ENCODE measurements at places on chromosomes 4 and X.

DNA sequence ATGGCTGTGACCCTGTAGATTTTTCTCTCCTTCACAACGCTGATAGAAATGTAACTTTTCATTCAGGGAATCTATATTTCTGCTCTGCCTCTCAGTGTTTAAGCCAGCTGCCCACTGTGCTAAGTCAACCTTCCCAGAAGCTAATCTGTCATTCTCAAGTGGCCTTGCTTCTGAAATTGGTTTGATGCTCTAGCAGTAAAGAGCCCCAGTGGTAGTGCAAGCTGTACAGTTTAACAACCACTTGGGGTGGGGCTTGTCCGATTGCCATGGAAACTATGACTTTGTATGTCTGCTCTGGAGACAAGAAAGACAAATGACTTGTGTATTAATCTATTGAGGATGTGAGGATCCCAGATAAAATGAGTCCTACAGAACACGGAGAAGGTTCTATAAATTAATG lies 620.9 kb upstream of the GALNT7 start:
- DNase-seq = no peak

DNA sequence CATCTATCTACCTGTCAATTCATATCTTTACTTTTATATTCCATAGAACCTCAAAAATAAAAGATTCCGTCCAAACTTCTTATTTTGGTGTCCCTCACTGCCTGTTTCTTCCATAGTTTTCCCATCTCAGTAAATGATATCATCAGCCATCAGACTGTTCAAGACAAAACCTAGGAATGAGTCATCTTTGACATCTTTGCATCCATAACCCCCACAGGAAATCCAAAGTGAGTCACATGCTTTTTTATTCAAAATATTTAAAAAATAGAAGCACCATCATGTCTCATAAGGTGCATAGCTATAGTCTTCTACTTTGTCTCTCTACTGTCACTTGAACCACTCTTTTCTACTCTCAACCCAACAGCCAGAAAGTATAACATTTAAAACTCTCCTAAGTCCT lies 29.9 kb upstream of the CXXC4 start:
- DNase-seq = no peak

GRCh38 chrX:68693481-68694434 lies 46.3 kb downstream of the STARD8 start:
- DNase-seq = peak; percentile 64

GRCh38 chr4:18025288-18025687 lies 3.7 kb upstream of the LCORL start:
- DNase-seq = no peak

GRCh38 chr4:6207602-6208001 lies 7.3 kb upstream of the JAKMIP1 start:
- DNase-seq = no peak

DNA sequence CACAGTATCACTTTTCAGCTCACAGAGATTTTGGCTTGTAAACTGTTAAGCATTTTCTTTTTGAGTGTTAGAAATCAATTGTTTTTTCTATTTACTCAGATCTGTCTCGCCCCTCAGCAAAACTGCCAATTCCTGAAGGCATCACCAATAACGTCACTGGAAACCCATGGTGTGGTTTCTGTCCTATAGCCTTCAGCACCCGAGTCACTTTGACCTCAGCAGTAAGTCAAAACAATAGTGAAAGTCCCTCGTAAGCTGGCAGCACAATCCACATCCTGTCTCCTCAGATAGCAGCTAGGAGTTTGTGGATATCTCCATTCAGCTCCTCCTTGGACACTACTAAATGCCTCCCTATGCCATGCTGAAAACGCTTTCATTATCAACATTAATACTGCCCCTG lies 1787.4 kb upstream of the ADGRL3 start:
- DNase-seq = no peak

DNA sequence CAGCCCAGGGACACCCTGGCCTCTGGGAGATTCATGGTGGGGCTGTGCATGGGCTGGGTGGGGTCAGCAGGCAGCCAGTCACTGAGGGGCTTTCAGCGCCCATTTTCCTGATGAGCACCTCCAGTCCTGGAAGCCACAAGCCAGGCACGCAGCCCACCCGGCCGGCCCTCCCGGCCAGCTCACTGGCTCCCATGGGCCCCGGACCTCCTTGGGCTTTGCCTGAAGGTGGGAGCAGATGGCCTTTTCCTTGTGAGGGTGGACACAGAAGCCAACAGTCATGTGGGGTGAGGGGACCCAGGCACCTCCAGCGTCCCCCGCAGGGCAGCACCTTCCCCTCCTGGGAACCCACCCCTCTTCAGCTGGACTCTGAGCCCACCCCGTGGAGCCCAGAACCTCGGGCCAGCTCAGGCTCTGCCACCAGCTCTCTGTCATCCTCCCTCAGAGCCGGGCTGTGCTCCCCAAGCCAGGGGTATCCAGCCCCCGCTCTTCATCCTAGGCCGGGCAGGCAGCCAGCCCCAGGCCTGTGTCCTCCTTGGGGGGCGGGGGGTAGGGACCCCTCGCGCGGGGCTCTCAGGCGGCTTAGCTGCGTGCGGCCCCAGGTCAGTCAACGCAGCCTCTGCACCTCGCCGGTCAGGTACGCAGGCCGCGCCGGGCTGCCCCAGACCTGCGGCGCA lies 798 bp upstream of the FGFR3 start:
- no peak for DNase-seq

GRCh38 chr4:57445686-57446085 lies 335.5 kb upstream of the IGFBP7 start:
- no peak for DNase-seq

GRCh38 chr4:152385551-152385950 lies 150.3 kb downstream of the FBXW7 start:
- DNase-seq = no peak

DNA sequence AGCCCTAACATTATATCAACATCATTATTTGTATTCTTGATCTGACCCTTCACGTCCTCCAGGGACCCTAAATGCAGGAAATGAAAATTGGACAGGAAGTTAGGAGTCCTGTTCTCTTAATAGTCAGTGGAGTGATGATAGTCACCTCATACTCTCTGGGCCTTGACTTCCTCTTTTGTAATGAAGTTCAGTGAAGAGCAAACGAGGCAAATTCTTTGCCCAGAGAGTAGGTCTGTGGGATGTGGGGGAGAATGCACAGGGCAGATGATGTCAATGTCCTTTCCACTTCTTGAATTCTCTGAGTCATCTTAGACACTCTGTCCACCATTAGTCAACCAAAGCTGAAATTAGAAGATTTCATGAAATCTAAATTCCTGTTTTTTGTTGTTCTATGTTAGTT lies 17.1 kb upstream of the GPRIN3 start:
- no peak for DNase-seq

DNA sequence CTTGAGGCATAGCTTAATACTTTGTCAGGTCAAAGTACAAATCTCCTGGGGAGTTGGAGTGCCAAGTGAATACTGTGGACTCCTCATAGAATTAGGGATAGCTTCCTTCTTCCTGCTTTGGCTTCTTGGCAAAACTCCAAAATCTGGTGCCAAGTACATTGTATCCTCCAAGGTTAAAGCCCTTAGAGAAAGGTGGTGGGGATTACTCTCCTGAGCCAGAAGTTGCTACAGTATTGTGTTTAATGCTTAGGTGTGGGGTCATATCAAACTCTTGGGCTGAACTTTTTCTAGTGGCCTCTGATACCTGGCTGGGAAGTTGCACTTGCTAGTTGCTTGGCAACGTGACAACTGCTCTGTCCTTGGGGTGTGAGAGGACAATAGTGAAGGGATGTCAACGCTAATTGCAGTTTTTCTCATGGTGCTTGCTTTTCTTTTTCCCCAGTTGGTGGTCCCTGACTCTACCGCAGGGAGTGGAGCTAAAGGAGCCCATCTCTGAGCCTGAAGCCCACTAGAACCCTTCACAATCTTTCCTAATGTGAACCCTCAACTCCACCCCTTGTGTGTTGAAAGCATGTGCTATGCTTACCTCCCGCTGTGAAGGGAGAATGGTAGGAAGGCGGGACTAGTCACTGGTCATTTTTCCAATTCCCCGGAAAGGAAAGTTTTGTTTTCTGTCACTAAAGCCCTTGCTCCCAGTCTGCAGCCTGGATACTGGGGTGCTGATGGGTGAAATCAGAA lies 35.5 kb downstream of the DLG3 start:
- DNase-seq = no peak

DNA sequence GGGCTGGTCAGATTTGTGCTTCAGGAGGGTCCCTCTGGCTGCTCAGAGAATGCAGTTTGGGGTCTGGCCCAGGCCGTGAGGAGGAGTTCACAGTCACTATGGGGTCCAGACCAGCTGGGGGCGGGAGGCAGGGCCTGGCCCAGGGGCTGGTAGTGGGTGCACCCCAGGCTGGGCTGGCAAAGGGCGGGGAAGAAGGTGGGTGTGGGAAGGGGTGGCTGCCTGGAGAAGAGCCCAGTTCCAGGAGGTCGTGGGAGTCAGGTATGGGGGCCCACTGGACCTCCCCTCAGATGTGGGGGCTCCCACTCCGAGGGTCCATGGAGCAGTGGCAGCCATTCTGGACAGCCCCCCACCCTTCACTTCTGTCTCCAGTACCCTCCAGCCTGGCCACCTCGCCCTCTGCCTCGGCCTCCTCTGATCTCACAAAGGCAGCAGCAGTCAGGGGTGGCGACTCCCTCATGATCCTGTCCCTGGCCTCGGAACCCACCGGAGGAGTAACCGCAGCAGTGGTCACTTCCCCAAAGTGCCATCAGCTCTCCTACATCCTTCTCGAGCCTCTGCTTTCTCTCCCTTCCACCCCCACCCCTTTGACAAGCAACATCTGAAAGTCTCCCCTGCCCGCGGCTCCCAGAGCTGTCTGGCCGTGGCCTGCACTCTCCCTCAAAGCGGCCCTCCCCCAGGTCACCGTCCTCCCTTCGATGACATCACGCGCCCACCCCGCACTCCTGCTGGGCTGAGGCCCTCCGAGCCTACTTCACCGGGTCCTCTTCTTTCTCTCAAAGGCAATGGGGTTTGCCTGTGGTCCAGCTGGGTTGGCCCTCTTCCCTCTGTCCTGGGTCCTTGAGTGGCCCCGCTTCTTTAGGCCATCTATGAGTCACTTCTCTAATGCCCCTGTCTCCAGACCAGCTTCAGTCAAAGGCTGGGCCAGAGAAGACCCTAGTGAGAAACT lies 1.7 kb upstream of the SLC6A8 start:
- no peak for DNase-seq

GRCh38 chrX:29531336-29531735 lies 684.0 kb upstream of the MAGEB2 start:
- no peak for DNase-seq

GRCh38 chr4:176439611-176440010 lies 119.8 kb downstream of the SPCS3 start:
- no peak for DNase-seq

- DNase-seq = no peak
Measured at GRCh38 chrX:8403988-8404387, 60.6 kb upstream of the VCX3B start.

DNA sequence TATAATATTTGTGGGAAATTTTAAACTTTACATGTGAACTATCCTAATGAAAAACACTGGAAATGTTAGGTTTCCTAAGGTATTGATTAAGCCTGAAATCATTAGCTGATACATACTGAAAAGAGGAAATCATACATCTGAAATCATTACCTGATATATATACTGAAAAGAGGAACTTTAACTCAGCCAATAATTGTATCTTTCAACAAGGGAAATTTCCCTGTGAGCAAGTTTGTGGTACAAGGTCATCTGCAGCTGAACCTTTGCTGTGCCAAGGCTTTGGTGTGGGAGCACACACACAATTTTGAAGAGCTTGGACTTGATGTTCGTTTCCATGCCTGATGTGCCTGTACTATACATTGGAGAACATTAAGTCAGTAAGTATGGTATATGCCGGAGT lies 131.9 kb upstream of the USP9X start:
- DNase-seq = no peak

DNA sequence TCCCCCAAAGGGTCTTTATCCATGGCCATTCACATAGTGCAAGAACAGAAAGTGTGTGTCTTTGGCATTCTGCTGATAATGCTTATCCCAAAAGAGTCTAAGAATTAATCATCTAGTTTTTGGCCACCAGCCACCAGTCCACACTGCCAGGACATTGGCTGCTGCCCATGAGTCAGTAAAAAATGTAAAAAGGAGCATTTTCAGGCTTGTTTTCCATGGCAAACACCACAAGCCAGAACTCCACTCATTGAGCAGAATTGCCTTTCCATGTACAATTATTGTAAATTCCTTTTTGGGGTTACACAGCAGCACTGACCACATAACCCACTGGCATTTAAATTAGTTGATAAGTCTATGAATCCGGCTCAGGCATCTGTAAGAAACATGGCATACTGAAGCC lies 89.2 kb upstream of the PRDX4 start:
- DNase-seq = no peak

DNA sequence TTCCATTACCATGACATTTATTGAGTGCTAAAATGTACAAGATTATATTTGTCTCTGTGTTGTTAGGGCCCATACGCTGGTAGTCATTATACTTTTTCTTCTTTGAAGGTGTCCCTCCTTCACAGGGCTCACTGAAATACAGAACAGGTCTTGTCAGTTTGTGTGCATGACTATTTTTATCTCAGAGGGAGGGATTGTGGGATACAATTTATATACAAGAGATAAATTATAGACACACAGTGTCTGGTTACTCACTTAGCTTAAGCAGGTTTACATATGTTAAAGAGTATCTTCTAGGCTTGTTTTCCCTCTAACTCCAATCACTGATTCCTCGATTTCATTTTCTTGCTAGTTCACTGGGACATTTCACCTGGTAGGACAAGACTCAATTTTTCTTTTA lies 143.3 kb upstream of the GUCY1A1 start:
- no peak for DNase-seq

DNA sequence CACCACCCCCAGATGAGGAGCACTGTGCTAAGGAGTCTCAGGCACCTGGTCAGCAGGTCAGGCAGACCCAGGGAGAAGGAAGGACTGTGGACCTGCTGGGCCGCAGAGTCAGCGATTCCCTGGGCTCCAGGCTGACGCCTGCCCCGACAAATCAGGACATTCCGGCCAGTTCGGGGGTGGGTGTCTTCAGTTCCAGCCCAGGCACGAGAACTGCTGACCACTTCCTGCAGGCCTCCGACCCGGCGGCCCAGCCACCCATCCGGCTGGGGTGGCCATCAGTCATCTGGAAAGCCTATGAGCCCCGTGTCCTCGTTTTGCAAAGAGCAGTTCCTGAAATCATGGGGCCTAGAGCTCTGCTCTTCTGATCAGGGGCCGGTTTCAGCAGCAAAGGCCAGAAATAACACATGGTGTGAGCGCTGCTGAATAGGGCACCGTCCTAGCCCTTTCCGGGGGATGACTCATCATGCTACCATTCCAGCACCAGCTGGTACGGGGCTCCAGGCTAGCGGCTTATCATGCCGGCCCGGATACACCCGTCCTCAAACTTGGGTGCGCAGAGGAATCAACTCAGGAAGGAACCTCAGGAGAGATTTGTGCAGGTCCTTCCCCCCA lies 7.8 kb upstream of the SH3TC1 start:
- no peak for DNase-seq

DNA sequence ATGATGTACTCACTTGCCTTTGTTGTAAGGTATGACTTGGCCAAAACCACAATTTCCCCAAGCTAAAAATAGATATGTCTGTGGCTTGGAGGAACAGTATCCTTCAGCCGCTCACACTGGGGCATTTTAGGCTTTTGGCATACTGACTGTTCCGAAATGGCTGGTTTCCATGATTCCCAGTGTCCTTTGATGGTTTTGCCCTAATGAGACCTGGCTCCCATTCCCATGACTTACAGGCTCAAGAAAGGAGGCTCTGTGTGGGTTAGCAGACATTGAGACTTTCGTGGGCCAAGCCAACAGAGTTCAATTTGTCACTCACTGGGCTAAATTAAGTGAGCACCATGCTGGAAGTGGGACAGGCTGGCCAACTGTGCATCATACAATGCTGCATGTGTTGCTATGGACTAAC lies 150.6 kb downstream of the CEP135 start:
- no peak for DNase-seq

Measured in CD4-positive, alpha-beta T cell treated with Interleukin-1 beta for 1 hour (primary cell).